ENCODE measurements at places on chromosomes 6 and 20.
A peak's percentile ranks its signal among the peaks of the same experiment; 100 is the strongest.

DNA sequence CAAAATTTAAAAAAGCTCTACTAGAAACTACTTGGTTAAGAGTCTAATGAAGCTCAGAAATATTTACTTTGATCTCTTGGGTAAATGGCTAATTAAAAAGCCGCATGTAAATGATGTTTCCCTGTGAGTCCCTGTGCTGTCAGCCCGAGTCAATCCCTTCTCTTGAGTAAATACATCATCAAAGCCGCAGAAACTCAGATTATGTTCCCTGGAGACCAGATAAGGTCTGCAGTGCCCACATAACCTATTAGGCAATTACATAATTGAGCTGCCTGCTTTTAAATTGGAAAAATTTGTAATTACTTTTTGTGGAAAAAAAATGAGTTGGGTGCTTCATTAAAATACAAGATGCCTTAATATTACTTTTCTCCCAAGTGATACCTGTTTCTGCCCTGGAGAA lies 83.1 kb downstream of the KIZ start:
- no peak for DNase-seq

DNA sequence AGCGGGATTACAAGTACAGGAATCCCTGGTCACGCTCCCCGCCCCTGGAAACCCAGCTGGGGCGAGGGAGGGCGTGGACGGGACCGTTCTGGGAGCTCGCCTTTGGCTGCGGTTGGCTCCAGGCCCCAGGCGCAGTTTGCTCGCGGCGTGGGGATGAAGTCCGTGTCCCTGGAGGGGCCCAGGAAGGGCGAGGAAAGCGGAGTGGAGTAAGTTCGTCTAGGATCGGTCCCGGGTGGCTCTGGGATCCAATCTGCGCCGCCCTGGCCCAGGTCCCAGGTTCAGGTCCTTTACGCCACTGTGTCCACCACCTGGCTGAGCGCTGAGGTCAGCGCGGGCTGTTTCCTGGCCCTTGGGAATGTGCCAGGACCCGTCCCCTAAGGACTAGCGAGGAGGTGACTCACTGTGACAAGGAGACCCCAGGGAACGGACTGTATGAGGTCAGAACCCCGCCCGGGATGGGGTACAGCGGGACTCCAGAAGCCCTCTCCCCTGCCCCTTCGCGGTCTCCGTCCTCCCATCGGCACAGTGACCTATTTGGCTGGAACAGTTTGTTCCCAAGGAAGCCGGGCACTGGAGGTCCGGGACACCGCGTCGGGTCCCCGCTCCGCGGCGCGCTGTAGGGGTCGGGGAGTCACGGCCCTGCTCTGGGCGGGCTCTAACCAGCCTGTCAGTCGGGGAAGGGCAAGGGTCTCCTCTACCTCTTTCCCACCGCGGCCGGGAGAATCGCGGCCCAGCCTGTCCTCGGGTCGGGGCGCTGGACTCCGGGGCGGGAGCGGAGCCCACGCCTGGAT lies 724 bp downstream of the CDKN1A start:
- no peak for DNase-seq

- DNase-seq = no peak
Measured at GRCh38 chr6:124963416-124963785, 1.2 kb downstream of the RNF217 start.

DNA sequence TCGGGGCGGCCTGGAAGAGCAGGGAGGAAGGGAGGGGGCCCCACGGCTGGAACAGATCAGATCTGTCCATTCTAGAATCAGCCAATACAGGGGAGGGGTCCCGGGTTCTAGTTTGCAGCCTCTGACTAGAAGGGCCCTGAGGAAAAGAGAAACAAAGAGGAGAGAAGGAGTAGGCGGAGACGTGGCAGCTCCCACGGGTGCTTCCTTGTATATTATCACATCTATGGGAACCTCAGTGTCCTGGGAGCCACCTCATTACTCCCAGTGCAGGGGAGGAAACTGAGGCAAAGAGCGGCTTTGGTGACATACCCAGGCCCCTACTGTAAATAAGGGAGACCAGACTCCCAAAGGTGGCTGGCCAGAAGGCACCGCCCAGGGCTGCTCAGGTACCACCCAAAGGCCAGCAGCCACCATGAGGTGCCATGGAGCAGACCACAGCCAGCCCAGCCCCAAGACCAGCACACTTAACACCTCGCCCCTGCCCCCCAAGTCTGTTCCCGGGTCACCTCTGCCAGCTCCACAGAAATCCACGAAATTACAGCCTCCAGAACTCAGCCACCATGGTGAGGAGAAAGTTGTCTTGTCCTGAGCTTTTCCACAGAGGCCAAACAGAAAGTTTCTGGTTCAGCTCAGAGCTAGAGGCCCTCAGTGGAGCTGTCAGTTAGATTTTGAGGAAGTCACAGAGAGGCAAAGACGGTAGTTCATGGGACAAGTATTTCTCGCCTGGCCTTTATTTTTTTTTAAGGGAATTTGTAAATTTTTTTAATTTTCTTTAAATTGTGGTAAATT lies 2.1 kb downstream of the ZC3H12D start:
- peak; percentile 42 for DNase-seq

DNA sequence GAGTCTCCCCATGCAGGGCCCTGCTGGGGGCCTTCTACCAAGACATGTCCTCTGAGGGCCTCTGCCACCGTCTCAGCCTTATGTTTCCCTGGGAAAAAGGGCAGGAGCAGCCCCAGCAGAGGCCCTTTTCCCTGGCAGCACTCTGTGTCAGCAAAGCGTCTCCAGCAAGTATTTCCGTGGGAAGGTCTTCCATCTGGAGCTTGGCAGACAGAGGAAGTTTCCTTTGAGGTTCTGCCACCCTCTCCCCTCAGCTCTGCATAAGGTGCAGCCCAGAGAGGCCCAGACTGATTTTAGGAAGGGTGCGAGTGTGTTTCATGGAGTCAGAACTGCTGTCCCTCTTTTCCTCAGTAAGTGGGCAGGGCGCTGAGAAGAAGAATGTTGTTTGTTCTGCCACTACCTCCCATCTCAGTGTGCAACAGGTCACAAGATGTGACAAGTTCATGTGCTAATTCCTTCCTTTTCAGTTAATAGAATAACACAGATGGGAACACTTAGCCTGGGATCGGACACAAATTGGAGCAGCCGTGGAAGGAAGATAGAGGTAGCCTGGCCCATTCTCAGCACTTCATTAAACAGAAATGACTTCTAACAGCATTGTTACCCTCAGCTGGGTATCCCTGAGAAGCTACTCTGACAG lies 784.4 kb downstream of the MAFB start:
- DNase-seq = no peak

DNA sequence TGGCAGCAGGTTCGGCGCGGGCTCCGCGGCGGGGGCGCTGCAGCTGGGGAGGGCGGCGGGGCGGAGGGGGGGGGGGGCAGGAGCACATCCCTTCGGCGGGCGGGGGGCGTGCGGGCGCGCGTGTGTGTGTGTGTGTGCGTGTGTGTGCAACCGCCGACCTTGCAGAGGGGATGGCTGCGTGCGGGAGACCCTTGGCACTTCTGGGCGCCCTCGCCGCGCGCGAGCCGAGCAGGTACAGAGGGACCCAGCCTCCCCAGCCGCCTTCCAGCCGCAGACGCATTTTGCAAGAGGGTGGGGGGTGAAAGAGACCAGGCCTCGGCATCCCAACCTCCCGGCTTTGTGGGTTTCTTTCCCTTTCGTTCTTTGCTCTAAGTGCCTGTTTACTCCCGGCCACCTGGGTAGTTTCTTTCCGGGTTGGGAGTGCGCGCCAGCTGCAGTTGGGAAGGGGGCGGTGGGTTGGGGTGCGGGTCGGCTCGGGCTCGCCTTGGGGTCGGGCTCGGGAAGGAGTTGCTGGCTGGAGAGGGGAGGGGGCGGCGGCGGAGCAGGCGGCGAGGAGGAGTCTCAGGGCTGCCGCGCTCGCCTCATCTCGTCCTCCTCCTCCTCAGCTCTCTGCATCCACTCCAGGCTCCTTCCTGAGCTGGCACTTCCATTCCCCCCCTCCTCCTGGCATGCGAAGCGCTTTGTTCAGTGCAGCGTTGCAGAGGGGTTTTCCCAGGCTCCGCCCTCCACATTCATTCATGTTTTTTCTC lies 620 bp downstream of the HIVEP1 start:
- DNase-seq = peak; percentile 77

GRCh38 chr20:62636446-62636845 lies 5.9 kb upstream of the SLCO4A1 start:
- no peak for DNase-seq

DNA sequence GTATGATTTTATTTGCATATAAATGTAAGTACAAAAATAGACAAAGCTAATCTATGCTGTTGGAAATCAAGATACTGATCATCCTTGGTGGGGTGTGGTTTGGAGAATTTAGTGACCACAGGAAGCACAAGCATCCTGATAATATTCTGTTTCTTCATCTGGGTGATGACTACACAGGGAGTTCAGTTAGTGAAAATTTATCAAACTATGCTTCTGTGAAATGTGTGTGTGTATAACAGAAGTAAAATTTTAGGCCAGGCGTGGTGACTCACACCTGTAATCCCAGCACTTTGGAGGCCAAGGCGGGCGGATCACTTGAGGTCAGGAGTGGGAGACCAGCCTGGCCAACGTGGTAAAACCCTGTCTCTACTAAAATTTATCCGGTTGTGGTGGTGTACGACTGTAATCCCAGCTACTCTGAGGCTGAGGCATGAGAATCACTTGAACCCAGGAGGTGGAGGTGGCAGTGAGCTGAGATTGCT lies 20.6 kb downstream of the ENPP3 start:
- no peak for DNase-seq

DNA sequence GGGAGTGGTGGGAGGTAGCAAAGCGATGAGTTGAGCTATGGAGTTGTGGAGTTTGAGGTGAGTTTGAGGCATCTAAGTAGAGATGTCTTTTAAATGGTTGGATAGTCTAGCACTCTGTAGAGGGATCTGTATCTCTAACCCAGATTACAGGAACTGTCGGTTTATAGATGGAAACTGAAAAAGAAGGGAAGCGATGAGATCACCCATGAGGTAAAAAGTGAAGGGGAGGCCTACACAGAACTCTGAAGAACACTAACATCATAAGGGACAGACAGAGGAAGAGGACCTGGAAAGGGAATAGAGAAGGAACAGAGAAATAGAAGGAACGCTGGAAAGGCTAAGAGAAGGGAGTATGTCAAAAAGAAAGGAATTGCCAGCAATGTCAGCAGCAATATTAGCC lies 2.5 kb downstream of the HINT3 start:
- DNase-seq = no peak

DNA sequence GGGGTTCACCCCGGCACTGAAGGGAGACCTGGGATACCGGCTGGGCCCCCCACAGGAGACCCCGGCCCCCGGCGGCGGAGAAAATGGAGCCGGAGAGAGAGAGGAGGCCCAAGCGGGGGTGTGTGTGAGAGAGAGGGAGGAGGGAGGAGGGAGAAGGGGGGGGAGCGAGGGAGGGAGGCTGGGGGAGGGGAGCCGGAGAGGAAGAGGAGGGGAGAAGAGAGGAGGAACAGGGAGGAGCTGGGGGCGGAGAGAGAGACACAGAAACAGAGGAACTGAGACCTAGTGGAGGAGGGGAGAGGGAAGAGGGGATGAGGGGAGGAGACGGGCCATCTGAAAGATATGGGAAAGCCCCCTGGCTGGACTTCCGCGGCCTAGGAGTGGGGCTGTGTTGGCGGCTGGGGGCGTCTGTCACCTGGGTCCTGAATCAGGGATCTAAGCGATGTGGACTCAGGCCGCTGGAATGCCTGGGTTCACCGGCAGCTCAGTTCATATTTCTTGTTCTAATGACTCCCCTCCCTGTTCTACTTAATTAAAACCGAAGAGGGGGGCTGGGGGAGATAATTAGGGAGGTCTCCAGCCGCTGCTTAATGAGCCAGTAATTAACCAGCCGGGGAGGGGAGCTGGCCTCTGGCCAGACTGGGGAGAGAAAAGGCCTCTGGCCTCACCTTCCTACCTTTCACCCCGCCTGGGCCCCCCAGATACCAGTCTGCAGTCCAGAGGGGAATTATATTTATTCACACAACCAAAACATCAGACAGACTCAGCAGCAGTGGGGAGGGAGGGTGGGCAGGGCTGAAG lies at the start of gene PBX2:
Gene PBX2, minus strand, starts transcription at position 149 of the 798 bp plus-strand sequence. CDS start 287 bp downstream, outside the sequence.
- DNase-seq = peak; percentile 91

GRCh38 chr6:147217840-147218404 lies 13.7 kb downstream of the STXBP5 start:
- DNase-seq = no peak

DNA sequence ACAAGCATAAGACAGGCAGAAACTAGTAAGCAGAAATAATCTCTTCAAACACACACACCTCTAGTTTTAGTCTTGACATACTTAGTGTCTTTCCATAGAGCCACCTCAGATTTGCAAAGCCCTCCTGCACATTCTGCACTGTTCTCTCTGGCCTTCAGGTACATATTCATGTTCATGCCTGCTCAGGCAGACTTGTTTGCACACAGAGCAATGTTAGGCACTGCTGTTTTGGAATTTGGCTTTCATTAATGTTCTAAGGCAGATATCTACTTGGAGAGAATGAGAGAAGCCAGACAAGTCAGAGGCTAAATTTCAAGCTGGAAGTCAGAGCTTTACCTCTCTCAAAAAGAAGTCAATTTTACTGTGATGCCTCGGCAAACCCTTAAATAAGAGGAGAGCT lies 21.3 kb upstream of the DST start:
- DNase-seq = no peak

GRCh38 chr6:125789167-125789566 lies 1.6 kb upstream of the NCOA7 start:
- no peak for DNase-seq

- no peak for DNase-seq
Measured at GRCh38 chr6:101079696-101080270, 198.7 kb upstream of the ASCC3 start.

DNA sequence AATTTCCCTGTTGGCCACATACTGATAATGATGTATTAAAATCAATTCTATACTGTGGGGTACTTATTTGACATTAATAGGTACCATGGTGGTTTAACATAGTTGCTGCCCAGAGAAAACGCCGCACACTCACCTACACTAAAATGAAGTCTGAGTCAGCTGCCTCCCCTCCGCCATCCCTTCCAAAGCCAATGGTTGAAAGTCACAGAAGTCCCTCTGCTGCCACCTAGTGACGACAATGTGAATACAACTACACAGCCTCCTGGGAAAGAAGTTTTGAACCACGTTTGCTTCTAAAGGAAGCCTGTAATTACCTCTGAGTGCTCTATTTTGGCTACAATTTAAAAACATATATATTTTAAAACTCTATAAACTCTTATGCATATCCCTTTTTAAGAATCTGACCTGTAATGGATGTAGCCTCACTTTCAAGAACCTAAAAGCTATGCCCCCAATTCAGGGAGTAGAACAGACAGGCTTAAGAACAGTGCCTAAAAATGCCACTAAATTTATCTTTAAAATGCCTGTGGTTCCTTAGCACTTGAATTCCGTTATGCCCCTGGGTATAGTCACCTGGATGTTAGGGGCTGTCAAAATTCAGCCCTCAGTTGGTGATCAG lies 20.6 kb upstream of the ECI2 start:
- DNase-seq = peak; percentile 83

- no peak for DNase-seq
Measured at GRCh38 chr6:77456531-77457248, 6.6 kb downstream of the HTR1B start.

- DNase-seq = no peak
Measured at GRCh38 chr20:62787321-62787720, 9.0 kb upstream of the MRGBP start.

Data from CD4-positive, alpha-beta T cell treated with Interleukin-4 for 4 hours (primary cell).